Bronchial epithelial cell (primary cell): ENCODE measurements at places on chromosomes 13 and 19.
A peak's percentile ranks its signal among the peaks of the same experiment; 100 is the strongest.

GRCh38 chr19:45638930-45639729 is at the start of gene EML2:
Gene EML2, minus strand, starts transcription at chr19:45639397. Its CDS starts 21 bp downstream, at chr19:45639376.
- DNase-seq: peak; percentile 15

- no peak for DNase-seq
These were observed 49.8 kb downstream of the TSSK6 start for GRCh38 chr19:19465436-19466070.

GRCh38 chr19:32998722-32999121 is 26.7 kb downstream of the FAAP24 start:
- no peak for DNase-seq

GRCh38 chr13:26323764-26324163 is 69.8 kb downstream of the CDK8 start:
- DNase-seq: peak; percentile 55

DNA sequence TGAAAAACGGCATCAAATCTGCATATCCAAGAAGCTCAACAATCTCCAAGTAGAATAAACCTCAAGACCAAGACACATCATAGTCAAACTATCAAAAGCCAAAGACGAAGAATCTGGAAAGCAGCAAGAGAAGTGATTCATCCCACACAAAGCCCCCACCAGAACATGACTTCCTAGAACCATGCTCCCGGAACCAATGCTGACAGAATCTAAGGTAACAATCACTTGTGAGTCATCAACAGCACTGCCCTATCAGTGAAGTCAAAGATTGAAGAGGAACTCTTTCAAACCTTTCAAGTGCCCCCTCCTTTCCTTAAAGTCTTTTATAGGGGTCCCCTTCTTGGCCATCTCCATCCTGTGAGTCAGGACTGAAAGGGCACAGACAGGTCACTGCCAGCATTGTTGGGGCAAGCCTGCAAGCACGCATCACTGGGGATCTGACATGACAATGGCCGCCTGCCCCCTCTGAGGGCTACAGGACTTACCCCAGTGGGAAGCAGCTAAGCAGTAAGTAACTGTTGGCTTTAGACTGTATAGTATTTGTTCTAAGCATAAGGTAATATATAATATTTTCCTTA is at the start of gene CCDC70:
CCDC70 (plus strand) TSS at position 247 of the 578 bp plus-strand sequence. CDS start 3,443 bp downstream, outside the sequence.
- peak; percentile 79 for DNase-seq

DNA sequence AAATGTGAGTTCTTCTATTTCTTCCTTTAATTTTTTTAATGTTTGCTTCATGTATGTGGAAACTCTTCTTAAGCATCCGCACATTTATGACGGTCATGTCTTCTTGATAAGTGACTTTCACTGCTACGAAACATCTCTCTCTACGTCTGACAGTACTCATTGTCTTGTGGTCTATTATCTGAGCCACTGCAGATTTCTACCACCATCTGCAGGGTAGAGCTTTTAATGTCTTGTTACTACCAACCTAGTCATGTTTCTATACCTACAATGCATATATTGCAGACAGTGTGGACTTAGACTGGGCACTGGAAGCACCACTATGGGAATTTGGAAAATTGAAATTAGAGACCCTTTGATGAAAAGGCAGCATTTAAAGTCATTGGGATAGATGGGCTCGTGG is 75.4 kb upstream of the ARHGEF7 start:
- DNase-seq: no peak

DNA sequence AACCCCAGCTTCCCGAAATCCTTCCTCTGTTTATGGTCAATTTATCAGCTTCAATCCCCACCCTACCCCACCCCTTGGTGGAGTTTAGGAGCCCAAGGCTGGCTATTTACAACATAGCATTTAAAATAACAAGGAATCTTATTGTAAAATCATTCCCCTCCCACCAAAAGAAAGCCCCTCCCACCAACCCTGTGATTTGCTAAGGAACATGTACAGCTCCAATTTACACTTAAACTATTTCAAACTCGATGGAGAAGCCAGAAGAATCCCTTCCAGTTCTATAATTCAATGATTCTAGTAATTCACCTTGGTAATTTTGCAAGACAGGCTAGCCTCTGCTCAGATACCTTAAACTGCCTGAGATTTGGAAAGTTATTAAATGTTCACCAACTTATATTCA is 3.0 kb downstream of the LATS2 start:
- DNase-seq: no peak

GRCh38 chr19:18871543-18871942 is 24.4 kb downstream of the CERS1 start:
- DNase-seq: no peak

DNA sequence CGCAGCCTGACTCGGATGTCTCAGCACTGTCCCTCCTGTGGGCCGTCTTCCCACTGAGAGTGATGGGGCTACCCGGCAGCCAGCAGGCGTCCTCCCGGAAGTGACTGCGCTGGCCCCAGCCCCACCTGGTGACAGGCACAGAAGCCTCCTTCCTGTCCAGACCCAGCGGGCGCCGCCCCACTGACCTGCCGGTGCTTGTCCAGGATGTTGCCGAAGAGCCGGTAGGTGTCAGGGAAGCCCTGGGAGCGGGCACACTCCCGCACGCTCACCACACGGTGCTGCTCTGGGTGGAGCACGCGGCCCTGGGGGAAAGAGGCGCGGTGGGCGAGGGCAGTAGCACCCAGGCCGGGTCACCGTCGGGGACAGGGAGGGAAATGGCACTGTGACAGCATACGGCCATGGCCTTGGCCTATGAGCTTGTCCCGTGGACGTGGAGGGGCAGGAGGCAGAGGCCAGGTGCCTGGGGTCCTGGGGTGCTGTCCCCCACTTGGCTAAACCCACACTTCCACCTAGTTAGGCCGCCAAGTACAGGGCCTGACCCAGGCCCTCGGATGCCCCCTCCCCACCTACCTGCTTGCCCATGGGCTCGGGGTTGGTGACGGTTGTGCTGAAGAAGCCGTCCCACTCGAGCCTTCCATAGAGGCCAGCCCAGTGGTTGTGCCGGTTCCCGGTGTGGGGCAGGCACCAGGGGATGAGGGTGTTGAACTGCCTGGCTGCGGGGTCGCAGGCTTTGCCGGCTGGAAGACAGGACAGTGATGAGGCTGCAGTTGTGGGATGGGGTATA is 16.0 kb upstream of the EIF3G start:
- peak; percentile 15 for DNase-seq

- DNase-seq: no peak
These were observed 2.0 kb upstream of the MEGF8 start for GRCh38 chr19:42323473-42323851.

DNA sequence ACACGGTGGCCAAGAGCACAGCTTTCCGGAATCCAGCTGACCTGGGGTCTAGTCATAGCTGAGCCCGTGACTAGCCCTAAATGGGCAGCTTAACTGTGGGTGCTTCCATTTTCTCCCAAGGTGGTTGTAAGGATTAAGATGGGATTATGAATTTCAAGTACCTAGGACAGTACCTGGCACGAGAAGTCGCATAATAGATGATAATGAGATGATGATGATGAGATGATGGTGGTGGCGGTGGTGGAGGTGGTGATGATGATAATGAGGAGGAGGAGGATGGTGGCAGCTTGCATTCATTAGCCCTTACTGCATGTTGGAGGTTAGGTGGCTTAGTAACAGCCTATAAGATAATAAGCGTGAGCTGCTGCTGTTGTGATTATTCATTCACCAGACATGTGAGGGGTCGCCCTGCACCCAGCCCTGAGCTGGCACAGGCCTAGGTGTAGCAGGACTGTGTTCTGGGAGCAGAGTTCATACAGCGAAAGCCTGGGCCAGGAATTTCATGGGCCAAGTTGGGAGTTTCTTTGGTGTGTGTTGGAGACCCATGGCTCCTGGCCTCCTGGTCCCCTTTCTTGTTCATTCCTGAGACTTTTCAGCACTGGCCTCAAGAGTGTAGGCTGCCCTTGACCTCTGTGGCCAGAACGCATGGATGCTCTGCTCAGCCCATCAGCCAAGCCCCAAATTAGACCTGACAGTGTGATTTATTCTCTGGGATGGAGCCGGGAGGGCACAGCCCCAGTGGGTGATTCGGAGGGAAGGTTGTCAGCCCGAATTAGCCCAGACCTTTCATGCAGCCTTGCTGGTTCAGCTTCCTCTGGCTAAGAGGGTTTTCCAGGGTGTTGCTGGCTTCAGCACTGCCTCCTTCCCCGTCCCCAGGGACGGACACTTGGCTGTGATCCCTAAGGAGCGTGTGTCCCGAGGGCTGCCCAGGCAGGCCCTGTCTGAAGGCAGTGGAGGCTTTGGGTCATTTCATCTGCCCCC is 128.8 kb downstream of the SIPA1L3 start:
- no peak for DNase-seq

GRCh38 chr19:40605216-40605971 is 4.2 kb downstream of the LTBP4 start:
- peak; percentile 88 for DNase-seq

DNA sequence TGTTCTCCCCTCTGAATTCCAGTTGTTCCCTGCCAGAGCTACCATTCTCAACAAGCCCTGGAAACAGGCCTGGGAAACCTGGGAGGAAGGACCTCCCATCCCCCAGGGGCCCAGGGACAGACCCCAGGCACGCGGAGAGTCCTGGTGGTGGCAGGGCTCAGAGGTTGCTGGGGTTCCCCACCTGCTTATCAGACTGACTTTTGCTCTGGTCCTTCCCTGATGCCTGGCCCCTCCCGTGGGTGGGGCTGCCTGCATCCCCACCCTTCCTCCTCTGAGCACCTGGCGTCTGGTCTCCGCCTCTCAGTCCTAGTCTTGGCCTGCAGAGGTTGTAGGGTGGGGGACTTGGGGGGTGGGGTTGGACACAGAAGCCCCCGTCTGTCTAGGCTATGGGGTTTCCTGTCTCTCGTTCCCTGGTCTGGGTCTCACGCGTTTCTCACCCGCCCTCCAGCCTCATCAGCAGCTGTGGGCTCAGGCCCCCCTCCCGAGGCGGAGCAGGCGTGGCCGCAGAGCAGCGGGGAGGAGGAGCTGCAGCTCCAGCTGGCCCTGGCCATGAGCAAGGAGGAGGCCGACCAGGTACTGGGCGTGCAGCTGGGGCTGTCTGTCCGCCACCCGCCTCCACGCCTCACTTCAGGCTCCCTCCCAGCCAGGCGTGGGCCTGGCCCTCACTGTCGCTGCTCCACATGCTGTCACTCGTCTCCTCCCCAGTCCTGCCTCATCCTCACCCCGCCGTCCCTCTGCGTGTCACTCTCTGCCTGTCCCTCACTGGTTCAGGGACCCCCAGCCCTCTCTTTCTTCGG is 13.6 kb downstream of the EPN1 start:
- DNase-seq: no peak

GRCh38 chr19:19613506-19613905 is 5.0 kb downstream of the PBX4 start:
- peak; percentile 42 for DNase-seq

- DNase-seq: no peak
These were observed 174.9 kb downstream of the B3GLCT start for GRCh38 chr13:31374682-31375081.

GRCh38 chr19:45171211-45171623 is 6.8 kb downstream of the TRAPPC6A start:
- no peak for DNase-seq

DNA sequence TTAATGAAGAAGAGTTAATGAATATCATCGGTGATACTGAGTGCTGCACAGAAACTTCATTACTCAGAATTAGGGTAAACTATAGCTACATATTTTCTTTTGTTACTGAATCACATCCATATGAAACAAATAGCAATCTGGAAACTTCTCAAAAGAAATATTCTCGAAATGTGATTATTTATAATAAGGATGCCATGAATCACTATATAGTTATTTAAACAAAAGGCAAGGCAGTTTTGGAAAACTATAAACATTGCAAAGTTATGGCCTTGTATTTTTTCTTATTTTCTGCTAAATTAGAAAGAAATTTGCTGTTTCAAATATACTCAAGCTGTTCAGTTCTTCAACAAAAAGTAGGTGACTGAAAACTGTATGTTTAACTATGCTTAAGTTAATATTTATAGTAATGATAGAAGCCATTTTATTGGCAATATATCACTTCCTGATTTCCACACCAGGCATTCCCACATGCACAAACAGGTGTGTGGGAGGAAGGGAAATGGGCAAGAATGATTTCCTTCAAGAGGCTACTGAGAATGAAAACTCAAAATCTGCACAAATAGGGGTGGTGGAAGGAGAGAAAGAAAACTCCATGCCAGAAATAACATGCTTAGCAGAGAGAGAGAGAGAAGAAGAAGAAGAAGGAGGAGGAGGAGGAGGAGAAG is 74.5 kb upstream of the FRY start:
- no peak for DNase-seq

- DNase-seq: no peak
These were observed 9.7 kb upstream of the PTBP1 start for GRCh38 chr19:787536-787935.

GRCh38 chr13:44293908-44294735 is 79.5 kb upstream of the SERP2 start:
- peak; percentile 58 for DNase-seq

GRCh38 chr13:113176280-113176679 is 17.8 kb downstream of the PROZ start:
- no peak for DNase-seq

GRCh38 chr19:45211751-45212381 is 33.3 kb downstream of the BLOC1S3 start:
- no peak for DNase-seq

GRCh38 chr19:17328517-17329365 is 5.9 kb downstream of the ANO8 start:
- DNase-seq: no peak

DNA sequence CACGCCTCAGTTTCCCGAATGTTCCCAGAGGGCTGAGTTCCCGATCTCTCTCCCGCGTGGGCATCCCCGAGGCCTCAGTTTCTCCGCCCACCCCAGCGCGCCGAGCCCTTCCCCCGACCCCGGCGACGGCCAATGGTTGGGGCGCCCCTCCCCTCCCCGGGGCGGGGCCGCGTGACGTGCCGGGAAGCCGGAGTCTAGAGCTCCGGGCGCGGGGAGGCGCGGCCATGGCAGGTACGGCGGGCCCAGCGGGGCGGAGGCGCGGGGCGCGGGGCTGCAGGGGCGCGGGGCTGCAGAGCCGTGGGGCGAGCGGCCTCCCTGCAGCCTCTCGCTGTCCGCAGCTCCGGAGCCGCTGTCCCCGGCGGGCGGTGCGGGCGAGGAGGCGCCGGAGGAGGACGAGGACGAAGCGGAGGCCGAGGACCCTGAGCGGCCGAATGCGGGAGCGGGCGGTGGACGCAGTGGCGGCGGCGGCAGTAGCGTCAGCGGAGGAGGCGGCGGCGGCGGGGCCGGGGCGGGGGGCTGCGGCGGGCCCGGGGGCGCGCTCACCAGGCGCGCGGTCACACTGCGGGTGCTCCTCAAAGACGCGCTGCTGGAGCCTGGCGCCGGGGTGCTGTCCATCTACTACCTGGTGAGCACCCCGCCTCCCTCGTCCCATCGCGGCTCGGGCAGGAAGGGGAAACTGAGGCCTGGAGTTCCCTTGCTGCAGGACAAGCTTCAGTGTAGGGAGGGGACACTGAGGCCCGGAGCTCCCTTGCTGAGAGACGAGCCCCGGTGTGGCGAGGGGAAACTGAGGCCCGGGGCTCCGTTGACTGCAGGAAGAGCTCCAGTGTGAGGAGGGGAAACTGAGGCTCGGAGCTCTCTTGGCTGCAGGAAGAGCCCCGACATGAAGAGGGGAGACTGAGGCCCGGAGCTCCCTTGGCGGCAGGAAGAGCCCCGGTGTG is at the start of gene MPND:
MPND (plus strand) TSS at position 193 of the 938 bp plus-strand sequence; CDS start at position 225, 32 bp downstream.
- peak; percentile 66 for DNase-seq

- DNase-seq: no peak
These were observed 2.9 kb downstream of the FUT5 start for GRCh38 chr19:5867201-5868136.

- no peak for DNase-seq
These were observed 33.4 kb upstream of the FRY start for GRCh38 chr13:31998131-31998530.

GRCh38 chr19:56603829-56604228 is 8.7 kb downstream of the ZNF71 start:
- DNase-seq: no peak

GRCh38 chr19:45179072-45179891 is 698 bp downstream of the BLOC1S3 start:
- DNase-seq: no peak

- no peak for DNase-seq
These were observed 7.2 kb upstream of the RELB start for GRCh38 chr19:44993926-44994537.
